Mesenteric fat pad (tissue), 1 donor: ENCODE measurements at places on chromosomes 2 and 18.
A peak's percentile ranks its signal among the peaks of the same experiment; 100 is the strongest.

GRCh38 chr2:234606896-234607295 is 110.0 kb upstream of the ARL4C start:
- no peak for DNase-seq

DNA sequence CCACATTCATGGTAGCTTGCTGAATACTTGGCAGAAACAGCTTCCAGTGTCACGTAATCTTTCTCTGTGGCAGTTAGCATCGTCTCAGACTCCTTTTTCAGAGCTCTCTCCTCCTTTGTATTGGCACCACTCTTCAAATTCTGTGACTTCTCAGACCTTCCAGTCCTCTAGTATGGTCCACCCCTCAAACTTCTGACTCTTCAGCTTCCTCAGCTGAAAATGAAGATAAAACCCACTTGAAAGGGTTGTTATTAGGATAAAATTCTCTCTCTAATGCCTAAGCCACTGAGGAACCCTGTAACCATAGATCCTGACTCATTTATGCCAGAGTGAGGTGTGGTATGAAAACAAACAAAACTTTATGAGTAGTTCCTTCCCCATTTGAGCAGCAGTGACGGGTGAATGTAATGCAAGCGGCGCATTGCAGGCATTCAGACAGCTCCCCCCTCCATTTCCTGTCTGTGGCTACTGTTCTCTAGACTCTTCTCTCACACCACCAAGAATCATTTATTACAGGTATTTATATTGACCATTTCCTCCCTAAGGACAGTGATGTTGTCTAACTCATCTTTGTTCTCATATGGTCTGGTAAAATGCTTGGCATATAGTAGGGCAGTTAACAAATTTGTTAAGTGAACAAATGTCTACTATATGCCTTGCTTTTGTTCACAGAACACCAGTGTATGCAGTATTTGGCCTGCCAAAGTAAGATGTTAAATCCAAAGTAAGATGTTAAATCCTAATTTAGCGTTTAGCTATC is 35.3 kb downstream of the GALNT1 start:
- no peak for DNase-seq

DNA sequence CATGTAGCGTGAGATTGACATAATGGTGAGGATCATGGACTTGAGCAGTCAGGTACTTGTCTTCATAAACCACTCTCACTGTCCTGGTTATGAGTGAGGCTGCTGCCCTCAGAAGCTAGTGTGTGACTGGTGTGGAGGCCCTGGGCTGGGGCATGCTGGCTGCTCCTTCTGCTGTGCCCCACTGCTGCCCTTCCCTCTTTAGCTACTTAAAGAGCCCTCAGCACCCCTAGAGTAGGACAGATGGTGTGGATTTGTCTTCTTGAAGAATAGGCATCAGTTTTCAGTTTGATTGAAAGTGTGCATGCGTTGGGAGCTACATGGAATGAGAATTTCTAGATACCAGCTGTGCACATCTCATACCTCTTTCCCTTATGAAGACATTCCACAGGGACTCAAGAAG is 15.4 kb downstream of the CPLX4 start:
- DNase-seq, result no peak

- peak; percentile 78 for DNase-seq
Measured at GRCh38 chr2:239167011-239167673, 233.7 kb downstream of the HDAC4 start.

GRCh38 chr18:26654616-26655524 is 106.5 kb upstream of the KCTD1 start:
- no peak for DNase-seq

GRCh38 chr2:16170675-16171424 is 230.5 kb downstream of the MYCN start:
- peak; percentile 49 for DNase-seq

DNA sequence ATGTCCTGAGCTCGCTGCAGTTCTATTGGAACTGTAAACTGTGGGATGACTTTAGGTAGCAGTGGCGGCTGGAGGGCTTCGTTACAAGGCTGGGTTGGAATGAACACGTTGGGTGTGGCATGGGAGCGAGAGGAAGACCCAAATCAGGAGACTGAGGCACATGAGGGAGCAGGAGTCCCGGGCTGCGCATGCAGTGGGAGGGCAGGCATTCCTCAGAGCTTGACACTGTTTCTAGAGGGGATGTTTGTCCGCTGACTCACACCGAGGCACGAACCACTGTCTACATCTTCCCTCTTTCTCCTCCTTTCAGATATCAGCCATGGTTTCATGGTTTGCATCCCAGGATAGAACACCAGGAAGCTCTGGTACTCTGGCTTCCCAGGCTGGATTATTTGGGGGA is 40.6 kb upstream of the LAMA1 start:
- DNase-seq, result no peak

DNA sequence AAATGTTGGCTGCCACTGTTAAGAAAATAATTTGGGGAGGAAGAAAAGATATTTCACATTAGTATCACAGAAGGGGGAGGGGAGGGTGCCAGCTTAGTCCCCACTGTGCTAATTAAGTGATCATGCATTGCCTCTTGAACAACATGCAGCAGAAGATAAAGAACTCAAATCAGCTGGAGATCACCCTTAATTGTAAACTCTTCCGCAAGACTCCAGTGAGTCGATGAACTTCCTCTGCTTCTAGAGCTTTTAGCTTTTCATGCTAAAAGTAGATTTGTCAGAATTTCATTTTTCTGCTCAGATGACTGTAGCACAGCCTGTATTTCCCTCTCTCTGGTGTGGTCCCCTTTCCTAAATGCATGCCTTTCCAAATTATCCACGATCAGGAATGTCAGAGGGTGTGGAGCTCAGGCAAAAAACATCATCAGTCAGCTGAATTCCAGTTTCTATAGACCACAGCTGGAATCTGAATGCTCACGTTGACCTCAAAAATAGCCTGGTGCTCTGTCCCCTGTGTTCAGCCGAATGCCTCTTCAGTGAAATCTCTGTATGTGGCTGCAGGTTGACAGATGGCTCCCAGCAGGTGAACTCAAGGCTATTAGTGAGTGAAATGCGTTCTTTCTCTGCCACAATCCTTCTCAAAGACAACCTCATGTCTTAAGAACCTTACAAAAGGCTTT is 156.8 kb upstream of the UNC80 start:
- no peak for DNase-seq

GRCh38 chr2:187453078-187453641 is 5.1 kb upstream of the CALCRL start:
- DNase-seq, result no peak

- no peak for DNase-seq
Measured at GRCh38 chr2:14749884-14750283, 117.4 kb downstream of the LRATD1 start.

- no peak for DNase-seq
Measured at GRCh38 chr2:164984428-164984827, 29.1 kb upstream of the SLC38A11 start.
